SK-MEL-5 (cell line): ENCODE measurements at places on chromosomes 11 and 22.

GRCh38 chr11:3120071-3120792 lies 44.9 kb downstream of the OSBPL5 start:
- no peak for DNase-seq

GRCh38 chr11:64970731-64971151 lies 1.2 kb downstream of the MAJIN start:
- DNase-seq: no peak

GRCh38 chr11:122796128-122796717 lies 42.1 kb upstream of the CRTAM start:
- DNase-seq: peak; percentile 73

- DNase-seq: no peak
Measured at GRCh38 chr11:120718171-120718570, 206.6 kb downstream of the GRIK4 start.

DNA sequence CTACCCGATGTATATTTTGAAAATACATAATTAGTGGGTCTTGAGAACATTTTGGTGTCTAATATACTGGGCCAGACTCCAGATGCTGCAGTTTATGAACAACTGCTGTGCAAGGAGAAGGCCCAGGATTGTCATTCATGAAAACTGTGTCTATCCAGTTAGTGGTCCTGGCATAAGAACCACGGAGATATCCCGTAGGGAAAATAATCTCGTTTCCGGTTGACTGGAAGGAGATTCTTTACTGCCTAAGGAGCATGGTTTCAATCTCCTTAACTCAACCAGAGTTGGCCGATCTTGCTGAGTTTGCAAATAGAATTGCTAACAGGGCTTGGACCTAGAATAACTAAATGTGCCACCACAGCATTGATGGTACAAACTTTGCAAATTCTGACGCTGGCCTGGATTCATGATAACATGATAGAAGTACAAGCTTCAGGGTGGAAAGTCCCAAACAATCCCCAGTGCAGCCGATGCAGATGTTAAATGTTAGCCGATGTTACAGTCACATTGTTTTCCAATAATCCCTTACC lies 4.6 kb upstream of the RTCB start:
- no peak for DNase-seq

DNA sequence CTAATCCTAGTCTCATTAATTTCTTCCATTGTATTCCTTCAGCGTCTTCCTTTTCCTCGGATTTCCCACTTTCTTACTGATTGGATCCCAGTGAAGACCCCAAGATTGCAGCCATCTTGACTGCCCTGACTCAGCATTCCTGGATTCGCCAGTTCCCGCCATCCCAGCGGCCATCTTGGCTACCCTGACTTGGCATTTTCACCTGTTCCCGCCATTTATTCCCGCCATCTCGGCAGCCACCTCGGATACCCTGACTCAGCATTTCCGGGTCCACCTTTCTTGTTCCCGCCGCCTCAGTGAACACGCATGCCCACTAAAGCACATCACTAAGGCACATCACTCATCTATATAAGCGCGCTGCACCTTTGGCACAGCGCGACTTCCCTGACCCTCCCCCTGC lies 13.8 kb upstream of the OR56A3 start:
- no peak for DNase-seq
